ENCODE measurements at places on chromosomes 16 and 17.

- DNase-seq: peak; percentile 54
Observed at GRCh38 chr17:66906321-66907278, 57.9 kb upstream of the CACNG4 start.

- no peak for DNase-seq
Observed at GRCh38 chr17:563616-564015, 151.0 kb downstream of the VPS53 start.

GRCh38 chr17:32742681-32743538 is 134.0 kb downstream of the MYO1D start:
- DNase-seq: no peak

- no peak for DNase-seq
Observed at GRCh38 chr16:69223882-69224281, 36.9 kb downstream of the SNTB2 start.

- DNase-seq: no peak
Observed at GRCh38 chr16:1416521-1416941, 2.0 kb upstream of the UNKL start.

DNA sequence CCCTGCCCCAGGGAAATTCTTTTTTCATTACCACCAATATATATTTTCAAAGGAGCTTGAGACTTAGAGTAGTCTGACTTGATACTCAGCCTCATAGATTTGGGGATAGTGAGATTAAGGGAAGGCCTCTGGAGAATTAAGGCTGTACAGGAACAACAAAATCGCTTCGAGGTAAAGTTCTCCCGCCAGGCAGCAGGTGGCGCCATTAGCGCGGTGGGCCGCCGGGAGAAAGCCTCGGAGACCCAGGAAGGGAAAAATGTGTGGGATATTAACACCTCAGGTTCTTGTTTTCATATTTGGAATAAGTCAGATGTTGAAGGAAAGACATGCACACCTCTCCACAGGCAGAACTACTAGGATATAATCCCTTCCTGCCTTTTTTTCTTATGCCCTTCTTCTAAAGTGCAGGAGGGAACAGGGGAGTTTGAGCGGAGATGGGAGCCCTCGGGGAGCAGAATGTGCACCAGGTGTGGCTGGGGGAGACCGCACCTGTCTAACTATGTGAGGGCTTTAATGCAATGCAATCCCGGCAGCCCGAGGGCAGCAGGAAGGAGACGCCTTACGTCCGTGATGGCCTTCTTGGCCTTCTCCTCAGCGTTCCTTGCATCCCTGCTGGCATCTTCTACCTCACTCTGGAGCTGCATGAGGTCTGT is 25.9 kb downstream of the MYH3 start:
- DNase-seq: no peak

GRCh38 chr16:50525262-50525661 is 22.9 kb upstream of the NKD1 start:
- DNase-seq: no peak

DNA sequence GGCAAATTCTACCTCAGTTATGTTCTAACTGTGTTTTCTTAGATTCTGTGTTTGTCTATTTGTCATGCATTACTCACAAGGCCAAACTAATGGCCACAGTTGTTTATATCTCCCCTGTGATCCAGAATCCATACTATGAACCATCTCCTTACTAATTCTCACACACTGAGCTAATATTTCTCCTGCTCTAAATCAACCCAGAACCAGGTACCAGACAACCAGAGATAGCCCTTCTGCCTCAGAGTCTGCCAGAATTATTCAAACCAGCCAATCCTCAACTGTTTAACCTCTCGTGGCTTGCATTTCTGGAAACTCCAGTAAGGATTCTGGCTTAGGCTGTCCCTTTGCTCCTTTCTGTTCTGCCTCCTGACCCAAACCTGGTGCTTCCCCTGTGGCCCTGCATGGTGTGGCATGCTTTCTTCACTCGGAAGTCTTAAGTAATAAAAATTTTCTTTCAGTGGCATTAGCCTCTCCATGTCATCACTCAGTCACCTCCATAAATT is 59.4 kb downstream of the EFCAB5 start:
- DNase-seq: no peak

GRCh38 chr17:45961206-45961605 is 37.8 kb upstream of the STH start:
- no peak for DNase-seq

GRCh38 chr17:62101090-62101489 is 36.0 kb upstream of the MED13 start:
- DNase-seq: no peak

- DNase-seq: no peak
Observed at GRCh38 chr16:27414788-27415431, 12.9 kb downstream of the IL21R start.

- DNase-seq: no peak
Observed at GRCh38 chr17:81910840-81911276, 341 bp downstream of the PCYT2 start.

DNA sequence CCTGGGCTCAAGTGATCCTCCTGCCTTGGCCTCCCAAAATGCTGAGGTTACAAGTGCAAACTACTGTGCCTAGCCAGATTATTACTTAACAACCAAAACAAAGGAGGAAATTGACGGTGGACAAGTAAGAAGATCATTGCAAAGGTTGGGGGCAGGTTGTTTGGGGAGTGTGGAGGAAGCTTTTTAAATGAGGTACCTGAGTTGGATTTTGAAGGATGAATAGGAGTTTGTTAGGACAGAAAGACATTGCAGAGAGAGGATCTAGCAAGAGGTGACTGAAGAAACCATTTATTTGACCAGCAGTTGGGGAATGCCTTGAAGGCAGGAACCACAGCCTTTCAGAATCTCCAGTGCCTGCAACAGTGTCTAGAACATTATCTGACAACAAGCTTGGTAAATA is 51.3 kb downstream of the ABCC1 start:
- DNase-seq: no peak
